Esophagus squamous epithelium (tissue), 5 donors: ENCODE measurements at places on chromosomes 7 and 10.

GRCh38 chr10:13315361-13315760, 15.5 kb upstream of the PHYH start:
- no peak for DNase-seq
- no peak overlapping the region for H3K27ac ChIP-seq
- H3K4me3 ChIP-seq = no peak overlapping the region
- peaks cover 8% of the 10 kb centered on the region for H3K4me1 ChIP-seq
- no peaks in the 10 kb centered on the region for H3K27me3 ChIP-seq

DNA sequence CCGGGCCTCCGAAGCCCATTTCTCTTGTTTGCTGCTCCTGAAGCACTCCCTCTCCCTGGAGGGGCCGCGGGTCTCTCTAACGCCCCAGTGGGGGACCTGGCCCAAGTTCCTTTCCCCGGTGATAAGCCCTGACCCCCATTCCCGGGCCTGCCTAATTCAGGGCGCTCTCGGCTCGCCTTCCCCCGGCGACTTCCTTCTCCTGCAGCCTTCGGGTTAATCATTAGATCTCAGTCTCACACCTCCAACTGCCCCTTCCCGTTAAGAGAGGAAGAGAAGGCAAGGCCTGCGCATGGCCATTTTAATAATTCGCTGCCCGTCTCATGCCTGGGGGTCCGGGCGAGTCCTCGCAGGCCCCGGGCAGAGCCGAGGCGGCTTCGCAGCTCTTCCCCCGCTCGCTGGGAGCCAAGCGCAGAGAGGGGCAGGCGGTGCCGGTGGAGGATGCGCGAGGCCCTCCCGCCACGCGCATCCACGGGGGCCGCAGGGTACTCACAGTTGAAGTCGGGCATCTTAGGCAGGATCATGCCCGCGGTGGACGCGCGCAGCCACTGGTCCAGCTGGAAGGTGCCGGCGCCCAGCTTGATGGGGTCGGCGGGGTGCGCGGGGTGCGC, 1.2 kb downstream of the MNX1 start:
- peak overlapping the region; percentile 54 for H3K4me3 ChIP-seq
- peaks cover 18% of the 10 kb centered on the region for H3K4me1 ChIP-seq
- DNase-seq = no peak
- no peak overlapping the region for H3K27ac ChIP-seq
- H3K27me3 ChIP-seq = peaks cover 98% of the 10 kb centered on the region

GRCh38 chr7:102914585-102914984, 1.8 kb downstream of the LRRC17 start:
- no peak for DNase-seq
- H3K27ac ChIP-seq = no peak overlapping the region
- no peaks in the 10 kb centered on the region for H3K4me1 ChIP-seq
- H3K36me3 ChIP-seq = no peaks in the 10 kb centered on the region

- H3K4me3 ChIP-seq = no peak overlapping the region
- H3K27me3 ChIP-seq = no peaks in the 10 kb centered on the region
- no peak for DNase-seq
- no peaks in the 10 kb centered on the region for H3K36me3 ChIP-seq
- no peak overlapping the region for H3K27ac ChIP-seq
- H3K4me1 ChIP-seq = no peaks in the 10 kb centered on the region
Measured at GRCh38 chr7:28346676-28347363, 65.5 kb upstream of the CREB5 start.

DNA sequence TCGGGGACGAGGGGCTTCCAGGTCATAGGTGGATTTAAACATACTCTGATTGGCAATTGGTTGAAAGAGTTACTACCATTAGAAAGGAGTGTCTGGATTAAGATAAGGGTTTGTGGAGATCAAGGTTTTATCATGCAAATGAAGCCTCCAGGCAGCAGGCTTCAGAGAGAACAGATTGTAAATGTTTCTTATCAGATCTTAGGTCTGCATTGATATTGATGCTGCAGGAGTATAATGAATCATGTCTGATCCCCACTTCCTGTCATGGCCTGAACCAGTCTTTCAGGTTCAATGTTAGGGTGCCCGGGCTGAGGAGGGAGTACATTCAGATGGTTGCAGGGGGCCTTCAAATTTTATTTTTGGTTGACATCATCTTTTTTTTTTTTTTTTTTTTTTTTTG, 51.4 kb downstream of the SH3PXD2A start:
- no peaks in the 10 kb centered on the region for H3K27me3 ChIP-seq
- no peak for DNase-seq
- H3K27ac ChIP-seq = no peak overlapping the region

DNA sequence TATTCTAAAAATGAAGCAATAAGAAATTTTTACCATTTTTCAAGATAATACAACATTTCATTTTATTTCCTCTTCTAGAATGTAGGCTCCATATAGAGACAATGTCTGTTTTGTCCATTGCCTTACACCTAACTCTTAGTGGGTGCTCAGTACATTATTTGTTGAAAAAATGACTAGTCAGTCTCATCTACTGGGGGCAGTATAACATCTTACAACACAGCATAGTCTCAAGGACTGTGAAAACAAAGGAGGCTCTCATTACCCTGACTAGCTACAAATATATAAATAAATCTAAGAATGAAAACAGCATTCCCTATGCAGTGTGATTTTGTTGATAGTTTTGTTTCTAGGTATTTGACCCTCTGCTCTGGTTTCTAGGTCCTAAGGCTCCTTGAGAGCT, 11.6 kb downstream of the CRPPA start:
- H3K27ac ChIP-seq = no peak overlapping the region
- no peak for DNase-seq
- H3K27me3 ChIP-seq = no peaks in the 10 kb centered on the region
- H3K36me3 ChIP-seq = no peaks in the 10 kb centered on the region
- H3K4me3 ChIP-seq = no peak overlapping the region

DNA sequence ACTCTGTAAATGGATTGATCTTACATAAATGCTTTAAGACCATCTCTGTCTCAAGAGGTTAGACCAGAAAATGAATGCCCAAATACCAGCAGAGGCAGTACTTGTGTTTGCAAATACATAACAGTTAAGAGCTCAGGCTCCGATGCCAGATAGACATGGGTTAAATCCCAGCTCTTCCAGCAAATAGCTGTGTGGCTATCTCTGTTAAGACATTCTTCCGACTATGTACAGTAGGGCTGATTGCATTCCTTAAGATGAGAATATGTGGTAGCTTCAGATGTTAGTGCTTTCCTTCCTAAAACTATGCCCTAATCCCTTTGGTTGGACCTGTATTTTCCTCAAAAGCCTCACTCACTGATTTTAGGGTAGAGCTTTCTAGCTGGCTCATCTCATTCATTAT, 2.2 kb downstream of the IDE start:
- H3K4me1 ChIP-seq = peaks cover 66% of the 10 kb centered on the region
- no peaks in the 10 kb centered on the region for H3K27me3 ChIP-seq
- H3K27ac ChIP-seq = no peak overlapping the region
- H3K36me3 ChIP-seq = no peaks in the 10 kb centered on the region

GRCh38 chr7:112104120-112104519, 102.1 kb downstream of the DOCK4 start:
- no peak overlapping the region for H3K27ac ChIP-seq
- H3K36me3 ChIP-seq = no peaks in the 10 kb centered on the region
- DNase-seq = no peak
- H3K27me3 ChIP-seq = no peaks in the 10 kb centered on the region
